Activated CD8-positive, alpha-beta memory T cell treated with anti-CD3 and anti-CD28 coated beads for 36 hours (primary cell): ENCODE measurements at places on chromosomes 3 and 15. TPM values are rescaled to one million over a fixed set of nuclear protein-coding genes. Genes with fewer than 3 reads are reported as not detected.

Gene PIGZ
- 0.57 TPM for total RNA-seq

Gene GPR15
- 4.4 TPM for total RNA-seq

Gene GOLGA6D
- not detected for total RNA-seq

Gene ACVR2B
- total RNA-seq = 7.1 TPM

Gene SLCO2A1
- total RNA-seq = not detected

Gene FETUB
- total RNA-seq = not detected

Gene SMCO1
- not detected for total RNA-seq

Gene MAGEL2
- not detected for total RNA-seq

Gene RMDN3
- total RNA-seq = 43.4 TPM

Gene EXD1
- not detected for total RNA-seq

Gene LRRN1
- 0.97 TPM for total RNA-seq

Gene FBXW12
- not detected for total RNA-seq

Gene CCNB2
- 39.2 TPM for total RNA-seq
